Globus pallidus (tissue), 1 donor: ENCODE measurements at places on chromosomes 12 and 14.

DNA sequence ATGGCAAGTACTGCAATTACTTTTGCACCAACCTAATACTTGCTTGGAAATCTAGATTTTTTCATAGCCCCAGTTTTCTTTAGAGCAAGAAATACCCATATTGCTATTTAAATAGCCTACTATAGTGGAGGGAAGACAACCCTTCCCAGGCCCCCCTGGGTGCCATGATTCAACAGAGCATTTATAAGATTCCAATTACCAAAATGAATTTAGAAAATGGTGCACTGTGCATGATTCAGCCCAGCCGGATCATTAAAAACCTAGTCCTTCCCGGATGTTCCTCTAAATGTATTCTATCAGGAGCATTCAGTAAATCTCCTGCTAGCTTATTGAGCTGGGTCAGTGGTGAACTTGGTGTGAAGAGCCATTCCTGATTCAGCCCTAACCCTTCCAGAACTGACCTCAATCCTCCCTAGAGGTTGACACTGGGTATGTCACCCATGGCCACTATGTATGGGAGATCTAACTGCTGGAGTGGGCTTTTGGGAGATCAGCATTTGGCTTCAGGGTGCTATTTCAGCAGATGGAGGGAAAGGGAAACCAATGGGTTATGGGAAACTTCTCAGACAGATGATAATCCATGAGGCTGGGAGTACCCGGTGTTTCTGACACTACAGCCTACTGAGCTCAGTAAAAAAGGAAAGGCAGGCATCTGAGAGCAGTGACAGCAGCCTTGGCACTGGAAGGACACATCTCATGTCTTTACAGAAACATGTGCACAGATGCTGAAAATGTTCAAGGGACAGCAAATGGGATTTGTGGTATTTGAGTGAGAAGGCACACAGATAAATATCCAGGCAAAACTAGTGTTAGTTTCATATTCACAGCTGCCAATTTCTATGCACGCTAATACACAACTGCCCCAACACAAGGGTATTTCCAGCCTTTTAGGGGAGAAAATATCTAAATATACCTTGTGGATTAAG lies 258.9 kb downstream of the DPF3 start:
- DNase-seq: no peak

GRCh38 chr12:46438719-46439319 lies 66.2 kb upstream of the SLC38A2 start:
- no peak for DNase-seq

DNA sequence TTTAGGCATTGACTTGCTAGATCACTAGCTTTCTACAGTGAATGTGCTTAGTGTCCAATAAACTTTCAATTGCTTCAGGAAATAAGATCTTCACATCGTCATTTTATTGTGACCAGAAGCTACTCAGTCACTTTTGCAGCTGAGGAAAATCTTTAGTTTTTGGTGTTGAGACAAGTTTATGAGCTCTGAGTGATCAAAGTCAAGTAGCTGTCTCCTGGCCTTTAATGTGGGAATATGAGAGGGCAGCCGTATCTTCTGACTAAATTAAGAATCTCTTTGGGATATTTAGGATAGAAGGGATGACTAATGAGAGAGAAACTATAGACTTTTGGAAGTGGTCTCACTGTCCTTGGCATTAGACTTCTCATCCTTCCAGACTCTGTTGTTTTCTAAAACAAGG lies 21.6 kb downstream of the MSRB3 start:
- DNase-seq: no peak

- no peak for DNase-seq
These were observed 26.9 kb downstream of the IQSEC3 start for GRCh38 chr12:93266-94005.

DNA sequence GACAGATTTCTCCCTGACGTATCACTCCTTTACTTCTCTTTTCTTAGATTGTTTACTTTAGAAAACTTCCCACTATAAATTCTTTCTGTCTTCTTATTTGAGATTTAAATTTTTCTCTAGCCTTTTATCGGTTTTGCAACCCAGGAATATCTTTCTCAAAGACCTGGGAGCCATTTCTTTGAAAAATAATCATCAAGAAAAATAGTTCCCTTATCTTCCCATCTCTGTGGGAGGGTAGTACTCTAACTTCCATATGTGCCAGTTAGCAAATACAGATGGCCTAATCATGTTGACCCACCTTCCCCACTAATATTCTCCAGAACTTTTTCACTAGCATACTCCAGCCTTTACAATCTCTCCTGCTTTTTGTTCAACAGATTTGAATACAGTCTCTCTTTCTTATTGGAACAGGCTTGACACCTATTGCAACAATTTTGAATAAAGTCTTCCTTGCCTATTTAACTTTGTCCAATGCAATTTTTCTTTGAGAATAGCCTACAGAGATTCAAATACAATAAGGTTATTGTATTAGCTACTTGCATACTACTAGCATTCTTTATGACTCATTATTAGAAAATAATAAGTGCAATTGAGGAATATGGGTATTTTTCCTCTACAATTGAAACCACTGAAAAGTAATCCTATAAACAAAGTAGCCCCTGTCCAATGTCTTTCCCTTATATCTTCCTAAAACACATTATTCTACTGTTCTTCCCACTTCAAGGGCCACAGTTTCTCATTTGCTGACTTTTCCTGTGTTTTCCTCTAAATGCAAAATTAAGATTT lies 27.4 kb upstream of the KLRB1 start:
- no peak for DNase-seq

- DNase-seq: no peak
These were observed 2.1 kb upstream of the FAIM2 start for GRCh38 chr12:49905718-49906314.

- no peak for DNase-seq
These were observed 49.8 kb downstream of the PAPLN start for GRCh38 chr14:73287071-73287470.

DNA sequence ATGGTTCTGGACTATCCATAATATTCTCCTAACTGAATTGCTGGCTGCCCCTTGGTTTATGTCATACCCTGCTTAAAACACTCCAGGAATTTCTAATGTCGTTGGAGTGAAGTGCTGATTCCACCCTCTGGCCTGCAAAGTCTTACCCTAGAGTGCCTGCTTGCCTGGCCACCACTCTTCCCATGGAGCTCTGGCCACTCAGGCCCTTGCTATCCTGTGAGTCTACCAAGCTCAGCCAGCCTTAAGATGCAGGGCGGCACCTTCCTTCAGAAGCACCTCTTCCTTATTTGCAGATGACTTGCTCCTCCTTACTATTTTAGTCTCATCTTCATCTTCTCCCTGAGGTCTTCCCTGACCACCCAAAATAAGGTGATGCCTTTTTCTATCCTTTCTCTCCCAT lies 35.3 kb downstream of the SLC6A15 start:
- DNase-seq: no peak

GRCh38 chr14:100076133-100076532 lies 10.9 kb downstream of the EVL start:
- peak; percentile 58 for DNase-seq

DNA sequence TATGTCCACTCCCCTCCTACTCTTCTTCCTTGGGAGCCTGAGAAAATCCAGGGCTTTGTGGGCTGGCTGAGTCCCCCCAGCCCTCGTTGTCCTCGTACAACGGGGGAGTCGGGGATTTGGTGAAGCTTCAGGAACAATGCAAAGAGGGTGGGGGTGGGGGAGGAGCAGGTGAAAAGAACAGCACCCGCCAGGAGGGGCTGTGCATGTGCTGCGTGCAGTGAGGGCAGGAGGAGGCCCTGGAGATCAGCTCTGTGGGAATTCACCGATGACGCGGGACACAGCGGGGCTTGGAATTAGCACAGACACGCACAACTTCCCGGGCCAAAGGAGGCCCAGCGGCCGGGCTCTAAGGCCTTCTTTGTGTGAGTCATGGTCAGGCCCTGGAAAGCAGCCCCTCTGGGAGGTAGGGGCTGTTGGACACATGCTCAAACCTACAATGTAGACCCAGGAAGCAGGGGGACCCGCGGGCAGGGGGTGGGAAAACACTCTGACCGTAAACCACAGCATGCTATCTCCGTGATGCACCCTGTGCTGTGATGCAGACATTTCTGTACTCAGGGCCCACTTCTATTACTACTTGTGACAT lies 32.8 kb downstream of the RBM19 start:
- peak; percentile 53 for DNase-seq

DNA sequence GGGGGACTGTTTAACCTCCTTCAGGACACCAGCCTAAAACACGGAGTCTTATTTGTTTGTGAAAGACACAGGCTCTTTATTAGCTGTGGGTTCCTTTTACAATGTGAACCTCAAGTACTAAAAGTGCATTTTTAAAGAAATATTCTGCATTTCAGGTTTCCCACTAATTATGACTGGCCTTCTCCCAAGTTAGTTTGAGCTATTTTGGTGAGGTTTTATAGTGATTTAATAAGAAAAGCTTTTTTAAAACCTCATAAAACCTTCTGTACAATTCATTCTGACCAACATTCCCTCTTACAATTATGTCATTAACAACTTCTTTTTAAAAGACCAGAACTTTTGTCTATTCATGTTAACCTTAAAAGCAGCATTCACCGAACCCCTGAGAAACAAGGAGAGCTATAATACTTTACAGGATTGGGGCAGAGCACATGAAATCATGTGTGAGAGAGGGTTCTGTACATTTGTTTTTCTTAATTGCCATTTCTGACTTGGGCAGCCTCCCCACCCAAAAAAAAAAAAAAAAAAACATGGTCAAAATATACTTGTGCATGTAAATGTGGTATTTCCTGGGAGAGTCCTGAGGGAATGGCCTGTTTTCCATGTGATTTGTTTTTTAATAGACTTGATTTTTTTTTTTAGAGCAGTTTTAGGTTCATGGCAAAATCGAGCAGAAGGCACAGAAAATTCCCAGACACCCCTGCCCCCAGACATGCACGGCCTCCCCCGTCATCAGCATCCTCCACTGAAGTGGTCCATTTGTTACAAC lies 169.5 kb downstream of the CHST11 start:
- DNase-seq: no peak

- DNase-seq: no peak
These were observed 801.4 kb downstream of the FLRT2 start for GRCh38 chr14:86331341-86331740.

- DNase-seq: no peak
These were observed 82.8 kb downstream of the TNFAIP2 start for GRCh38 chr14:103206023-103206481.

GRCh38 chr12:94401326-94401725 lies 58.3 kb downstream of the CEP83 start:
- DNase-seq: no peak

DNA sequence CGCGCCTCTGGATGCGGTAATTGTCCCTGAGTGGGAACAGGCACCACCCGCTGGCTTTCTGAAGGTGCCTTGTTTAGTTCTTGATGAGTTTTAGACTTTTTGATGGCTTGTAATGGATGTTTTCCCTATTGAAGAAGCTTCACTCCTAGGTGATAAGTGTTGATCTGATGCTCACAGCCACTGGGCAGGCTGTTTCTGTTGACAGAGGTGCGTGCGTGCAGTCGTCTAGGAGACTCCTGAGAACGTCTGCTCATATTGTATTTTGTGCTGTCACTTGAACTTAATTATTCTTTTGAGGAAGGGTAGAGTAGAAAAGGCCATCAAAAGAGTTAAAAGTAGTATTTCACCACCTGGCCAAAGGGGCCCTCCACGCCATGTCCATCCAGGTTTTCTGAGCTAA lies 70.5 kb downstream of the EP400 start:
- DNase-seq: no peak

- no peak for DNase-seq
These were observed 6.2 kb upstream of the VDR start for GRCh38 chr12:47910981-47911380.

DNA sequence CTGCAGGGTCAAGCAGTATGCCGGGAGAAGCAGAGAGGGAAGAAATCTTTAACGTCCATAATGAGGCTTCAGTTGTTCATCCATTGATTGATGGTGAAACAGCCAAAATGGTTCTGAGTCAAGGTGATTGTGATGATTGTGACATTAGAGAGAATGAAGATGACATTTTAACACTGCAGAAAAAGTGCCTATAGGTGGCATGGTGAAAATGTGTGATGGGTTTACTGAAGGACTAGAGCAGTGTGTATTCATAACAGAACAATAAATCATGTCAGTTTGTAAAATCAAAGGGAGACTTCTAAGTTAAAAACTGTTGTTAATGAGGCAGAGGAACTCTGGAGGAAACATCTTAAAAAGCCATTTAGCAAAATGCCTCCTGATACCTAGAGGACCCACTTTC lies 57.7 kb upstream of the CAND1 start:
- DNase-seq: no peak

DNA sequence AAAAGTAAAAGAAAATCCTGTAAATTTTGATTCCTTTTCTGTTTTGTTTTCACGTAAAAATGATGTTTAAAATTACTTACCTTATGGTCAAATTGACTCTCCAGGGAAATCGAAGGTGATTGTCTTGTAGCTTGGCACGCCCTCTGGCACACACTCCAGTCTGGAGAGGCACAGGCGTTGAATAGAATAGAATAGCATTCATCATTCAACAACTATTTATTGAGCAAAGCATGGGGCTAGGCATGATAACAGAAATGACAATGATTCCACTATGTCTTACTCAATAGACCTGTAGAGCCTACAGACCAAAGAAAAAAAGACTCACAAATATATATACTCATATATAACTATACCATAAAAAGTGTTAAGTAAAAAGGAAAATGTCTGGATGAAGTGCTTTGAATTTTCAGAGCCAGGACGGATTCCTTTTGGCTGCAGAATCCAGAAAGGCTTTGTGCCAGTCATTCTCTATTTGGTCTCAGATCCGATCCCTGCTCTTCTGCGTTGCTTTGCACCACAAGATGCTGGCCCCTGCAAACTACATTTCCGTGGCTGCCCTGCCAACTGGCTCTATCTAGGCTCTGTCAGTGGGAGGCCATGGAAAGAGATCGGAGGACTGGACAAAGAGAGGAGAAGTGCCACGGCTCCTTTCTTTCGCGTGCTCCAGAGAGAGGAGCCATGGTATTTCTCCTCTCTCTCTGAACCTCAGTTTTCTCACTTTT lies 231.8 kb downstream of the CRADD start:
- DNase-seq: peak; percentile 35

DNA sequence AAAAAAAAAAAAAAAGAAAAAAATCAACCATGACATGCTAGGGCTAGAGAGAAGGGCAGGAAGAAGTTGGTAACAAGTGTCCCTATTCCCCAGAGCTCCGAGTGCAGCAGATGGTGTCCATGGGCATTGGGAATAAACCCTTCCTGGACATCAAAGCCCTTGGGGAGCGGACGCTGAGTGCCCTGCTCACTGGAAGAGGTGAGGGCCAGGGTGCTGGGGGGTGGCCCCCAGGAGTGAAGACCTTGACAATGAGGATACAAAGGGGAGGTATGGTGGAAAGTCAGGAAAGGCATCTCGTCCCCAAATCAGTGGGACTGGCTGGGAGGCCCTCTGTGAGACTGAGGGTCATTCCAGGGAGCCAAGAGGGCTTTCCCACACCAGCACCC lies 11.6 kb downstream of the ZNF219 start:
- no peak for DNase-seq

DNA sequence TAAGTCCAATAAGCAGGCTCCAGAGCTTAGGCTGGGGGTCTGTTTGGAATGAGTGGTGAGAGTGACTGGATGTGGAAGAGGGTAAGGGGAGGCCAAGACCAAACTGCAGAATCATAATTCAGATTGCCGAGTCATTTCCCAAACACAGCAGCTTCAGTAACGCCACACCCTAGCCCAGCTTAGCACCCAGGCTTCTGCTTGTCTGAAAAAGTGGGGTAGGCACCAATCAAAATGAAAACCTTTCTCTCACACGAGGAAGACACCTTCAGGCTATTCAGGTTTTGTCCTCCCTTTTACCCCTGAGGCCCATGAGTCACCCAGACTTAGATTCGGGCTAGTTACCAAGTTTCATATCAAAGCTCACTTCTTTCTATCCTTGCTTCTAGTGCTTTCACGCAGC lies 306.1 kb downstream of the DAD1 start:
- no peak for DNase-seq
